NCI-H2081 (cell line): ENCODE measurements at places on chromosomes 2 and 18.

DNA sequence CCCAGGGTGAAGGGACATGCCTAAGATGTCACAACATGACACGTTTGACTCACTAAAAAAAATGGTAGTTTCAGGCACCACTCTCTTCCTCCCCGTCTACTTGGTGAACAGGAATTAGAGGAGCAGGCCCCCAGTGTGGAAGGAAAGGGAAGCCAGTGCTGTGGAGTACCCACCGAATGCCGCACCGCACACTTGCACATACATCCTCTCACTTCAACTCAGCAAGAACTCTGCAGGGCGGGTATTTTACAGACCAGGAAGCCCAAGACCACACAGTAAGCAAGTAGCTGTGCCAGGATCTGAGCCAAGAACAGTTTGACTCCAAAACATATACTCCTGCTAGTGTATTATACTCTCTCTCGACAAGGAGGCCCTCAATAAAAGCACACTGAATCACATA is 69.8 kb downstream of the BCL2 start:
- DNase-seq: peak; percentile 10

GRCh38 chr2:230873661-230874401 is 9.1 kb downstream of the ITM2C start:
- no peak for DNase-seq

DNA sequence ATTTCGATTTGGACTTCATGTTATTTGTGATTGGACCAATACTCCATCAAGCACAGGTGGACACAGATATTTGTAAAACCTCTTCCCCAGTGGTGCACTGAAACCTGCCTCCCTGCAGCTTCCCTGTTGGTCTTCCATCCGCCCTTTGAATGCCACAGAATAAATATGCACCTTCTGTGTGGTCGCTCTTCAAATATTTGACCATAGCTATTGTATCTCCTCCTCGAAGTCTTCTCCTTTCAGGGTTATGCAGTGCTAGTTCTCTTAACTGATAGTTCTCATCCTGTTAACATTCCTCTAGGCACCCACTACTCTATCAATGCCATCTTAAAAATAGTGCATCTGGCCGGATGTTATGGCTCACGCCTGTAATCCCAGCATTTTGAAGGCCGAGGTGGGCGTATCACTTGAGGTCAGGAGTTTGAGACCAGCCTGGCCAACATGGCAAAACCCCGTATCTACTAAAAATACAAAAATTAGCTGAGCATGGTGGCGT is 12.5 kb downstream of the SPATS2L start:
- DNase-seq: no peak

- DNase-seq: no peak
Measured at GRCh38 chr2:215374642-215375466, 61.0 kb downstream of the FN1 start.

- DNase-seq: no peak
Measured at GRCh38 chr2:10704034-10704594, 14.3 kb upstream of the NOL10 start.

DNA sequence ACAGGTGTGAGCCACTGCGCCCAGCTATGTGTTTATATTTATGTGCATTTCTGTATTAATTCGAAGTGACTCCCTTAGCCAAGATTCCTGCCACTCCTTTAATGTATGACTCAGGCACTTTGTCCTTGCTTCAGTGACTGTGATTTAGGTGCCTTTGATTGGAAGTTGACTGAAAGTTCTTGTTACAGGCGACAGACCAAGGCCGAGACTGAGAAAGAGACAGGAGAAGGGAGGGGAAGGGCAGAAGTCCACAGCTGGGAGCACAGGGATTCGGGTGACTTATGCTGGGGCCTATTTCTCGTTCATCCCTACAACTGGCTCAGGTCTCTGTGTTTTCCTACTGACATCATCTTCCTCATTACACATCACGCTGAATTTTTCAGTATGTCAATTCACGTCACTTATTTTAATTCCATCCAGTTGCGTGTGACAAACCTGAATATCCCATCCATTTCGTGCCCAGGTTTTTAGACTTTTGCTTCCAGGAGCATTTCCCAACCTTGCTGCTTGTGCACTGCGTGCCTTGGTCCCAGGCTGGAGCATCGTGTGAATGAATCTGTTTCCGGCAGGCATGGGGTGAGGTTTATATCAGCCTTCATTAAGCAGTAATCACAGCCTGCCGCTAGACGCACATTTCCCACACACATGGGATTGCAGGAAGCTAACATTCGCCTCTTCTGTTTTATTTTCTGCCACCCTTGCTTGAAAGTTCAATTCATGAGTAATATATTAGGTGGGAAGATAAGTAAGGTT is 42.4 kb downstream of the TMEM18 start:
- DNase-seq: no peak

DNA sequence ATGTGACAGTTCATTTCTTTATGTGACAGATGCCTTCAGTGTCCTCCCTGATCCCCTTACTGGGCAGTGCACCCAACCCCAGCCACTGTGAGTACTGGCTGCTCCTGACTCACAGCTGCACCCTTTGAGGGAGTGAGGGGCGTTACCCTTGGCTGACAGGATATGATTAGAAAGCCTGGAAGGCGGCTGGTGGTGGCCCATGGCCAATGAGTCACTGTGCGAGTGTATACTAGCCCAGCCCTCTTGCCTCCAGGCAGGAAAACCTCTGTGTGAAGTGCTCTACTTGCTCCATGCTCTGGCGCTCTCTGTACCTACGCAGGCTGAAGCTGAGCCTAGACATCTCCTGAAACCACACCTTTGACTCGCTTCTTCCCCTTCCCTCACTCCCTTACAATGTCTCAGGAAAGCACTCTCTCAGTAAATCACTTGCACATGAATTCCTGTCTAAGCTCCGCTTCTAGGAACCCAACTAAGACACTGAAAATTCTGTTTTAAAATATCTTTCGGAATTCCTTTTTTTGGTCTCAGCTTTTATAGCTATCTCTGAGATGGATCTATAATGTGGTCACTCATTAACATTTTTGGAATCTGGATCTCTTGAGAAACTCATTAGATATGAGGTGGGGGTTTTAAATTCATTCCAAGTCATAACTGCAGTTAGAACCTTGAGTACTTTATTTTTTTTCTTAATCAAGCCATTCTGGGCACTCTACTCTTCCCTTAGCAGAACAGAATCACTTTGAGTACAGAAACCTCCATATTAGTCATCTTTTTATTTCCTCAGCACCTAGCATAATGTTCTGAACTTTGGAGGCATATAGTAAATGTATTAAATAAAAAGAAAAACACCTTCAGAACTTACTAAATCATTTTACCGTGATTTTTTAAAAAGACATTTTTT is 25.3 kb upstream of the STAM2 start:
- DNase-seq: peak; percentile 75

GRCh38 chr18:47490882-47491281 is 239.4 kb upstream of the SKOR2 start:
- DNase-seq: no peak

DNA sequence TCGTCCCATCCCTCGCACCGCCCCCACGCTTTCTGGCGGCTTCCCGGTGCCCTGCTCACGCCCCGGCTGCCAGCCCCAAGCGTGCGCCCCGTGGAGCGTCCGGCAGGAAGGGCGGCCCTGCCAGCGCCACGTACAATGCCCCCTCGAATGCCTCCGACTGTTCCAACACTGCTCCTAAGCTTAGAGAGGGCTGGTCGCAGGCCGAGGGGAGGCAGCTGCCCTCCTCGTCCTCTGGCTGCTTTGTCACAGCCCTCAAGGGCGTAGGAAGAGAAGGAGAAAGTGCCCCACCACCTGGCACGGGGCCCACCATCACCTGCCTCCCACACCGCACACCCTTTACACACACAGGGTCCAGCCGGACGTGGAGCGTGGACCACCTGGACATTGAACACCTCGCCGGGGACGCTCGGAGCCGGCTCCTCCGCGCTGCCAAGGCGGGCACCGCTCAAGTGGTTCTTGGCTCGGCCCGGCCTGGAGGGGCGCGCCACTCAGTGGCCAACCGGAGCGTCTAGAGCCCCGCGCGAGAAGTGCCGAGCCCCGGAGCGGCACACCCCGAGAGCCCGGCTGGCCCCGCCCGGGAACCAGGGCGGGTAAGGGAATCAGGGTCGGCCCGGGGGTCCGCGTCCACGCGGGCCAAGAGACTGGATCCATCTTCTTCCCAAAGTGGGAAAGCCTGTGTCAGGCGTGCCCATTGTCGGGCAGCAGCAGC is 830 bp downstream of the DNER start:
- DNase-seq: peak; percentile 61

GRCh38 chr2:182078988-182079602 is 93.4 kb downstream of the PPP1R1C start:
- DNase-seq: no peak

GRCh38 chr2:53366543-53366942 is 401.1 kb upstream of the CHAC2 start:
- peak; percentile 79 for DNase-seq

- peak; percentile 66 for DNase-seq
Measured at GRCh38 chr2:201618744-201619662, 24.3 kb downstream of the TMEM237 start.

GRCh38 chr2:101704816-101705578 is 7.5 kb downstream of the MAP4K4 start:
- no peak for DNase-seq

DNA sequence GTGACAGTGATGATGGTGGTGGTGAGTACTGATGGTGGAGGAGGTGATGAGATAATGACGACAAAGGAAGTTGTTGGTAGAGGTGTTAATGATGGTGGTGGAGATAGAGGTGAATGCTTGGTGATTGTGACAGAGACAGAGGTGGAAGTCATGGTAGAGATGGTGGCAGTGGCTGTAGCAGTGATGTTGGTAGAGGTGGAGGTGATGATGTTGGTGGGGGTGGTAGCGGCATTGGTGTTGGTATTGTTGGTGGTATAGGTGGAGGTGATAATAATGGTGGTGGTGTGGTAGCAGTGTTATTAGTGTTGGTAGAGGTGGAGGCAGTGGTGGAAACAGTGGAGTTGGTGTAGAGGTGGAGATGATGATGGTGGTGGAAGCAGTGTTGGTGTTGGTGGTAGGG is 36.4 kb downstream of the LYPD1 start:
- no peak for DNase-seq

DNA sequence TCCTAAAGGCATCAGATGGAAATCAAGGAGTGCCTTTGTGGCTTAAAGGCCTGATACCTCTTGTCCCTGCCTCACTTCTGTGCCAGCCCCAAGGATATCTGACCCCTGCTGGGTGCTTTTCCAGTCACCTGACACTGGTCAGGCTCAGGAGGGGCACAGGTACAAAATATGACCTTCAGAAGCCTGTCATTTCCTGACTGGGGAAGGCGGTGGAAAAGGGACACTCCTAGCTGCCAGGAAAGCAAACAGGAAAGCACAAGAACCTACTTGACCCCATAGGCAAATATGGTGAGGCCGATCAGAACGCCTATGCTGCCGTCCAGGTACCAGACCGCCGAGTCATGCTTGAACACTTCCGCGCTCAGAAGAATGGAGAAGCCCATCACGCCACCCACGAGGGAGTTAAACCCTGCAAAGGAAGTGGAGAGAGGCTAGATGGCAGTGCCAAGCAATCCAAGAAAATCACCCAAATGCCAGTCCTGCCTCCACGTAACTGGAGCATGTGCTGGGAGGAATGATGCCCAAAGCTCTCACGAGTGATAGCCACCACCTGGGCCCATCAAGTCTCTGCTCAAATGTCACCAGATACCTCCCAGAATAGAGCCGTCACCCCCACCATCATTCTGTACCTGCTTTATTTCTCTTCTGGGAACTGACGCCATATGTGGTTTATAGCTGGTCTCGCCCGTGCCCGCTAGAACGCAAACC is 204.0 kb downstream of the MGAT5 start:
- no peak for DNase-seq

DNA sequence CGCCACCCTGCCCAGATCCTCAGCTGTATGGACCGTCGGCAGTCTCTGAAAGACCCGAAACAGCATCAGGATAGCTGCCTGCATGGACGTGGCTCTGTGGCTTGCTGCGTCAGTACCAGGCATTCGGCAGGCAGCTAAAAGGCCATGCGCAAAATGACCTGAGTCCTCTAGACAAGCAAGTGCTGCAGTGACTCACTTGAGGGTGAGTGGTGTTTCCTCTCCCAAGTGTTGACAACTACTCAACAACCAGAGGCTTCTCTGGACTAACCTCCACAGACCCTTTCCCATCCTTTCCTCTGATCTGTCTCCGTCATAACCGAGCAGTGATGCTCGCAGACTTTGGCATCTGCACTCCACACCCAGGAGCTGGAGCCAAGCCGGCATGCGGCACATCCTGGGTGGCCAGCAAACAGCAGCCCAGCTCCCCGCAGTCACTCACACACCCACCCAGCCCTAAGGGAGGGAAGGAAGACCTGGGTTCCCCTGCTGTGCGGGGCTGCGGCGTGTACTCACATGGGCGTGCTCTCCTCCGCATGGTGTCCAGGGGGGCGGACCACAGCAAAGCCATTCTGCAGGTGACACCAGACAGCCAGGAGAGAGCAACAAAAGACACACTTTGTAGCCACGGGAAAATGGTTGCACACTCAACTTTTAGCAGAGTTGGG is 239.3 kb downstream of the TWIST2 start:
- no peak for DNase-seq

DNA sequence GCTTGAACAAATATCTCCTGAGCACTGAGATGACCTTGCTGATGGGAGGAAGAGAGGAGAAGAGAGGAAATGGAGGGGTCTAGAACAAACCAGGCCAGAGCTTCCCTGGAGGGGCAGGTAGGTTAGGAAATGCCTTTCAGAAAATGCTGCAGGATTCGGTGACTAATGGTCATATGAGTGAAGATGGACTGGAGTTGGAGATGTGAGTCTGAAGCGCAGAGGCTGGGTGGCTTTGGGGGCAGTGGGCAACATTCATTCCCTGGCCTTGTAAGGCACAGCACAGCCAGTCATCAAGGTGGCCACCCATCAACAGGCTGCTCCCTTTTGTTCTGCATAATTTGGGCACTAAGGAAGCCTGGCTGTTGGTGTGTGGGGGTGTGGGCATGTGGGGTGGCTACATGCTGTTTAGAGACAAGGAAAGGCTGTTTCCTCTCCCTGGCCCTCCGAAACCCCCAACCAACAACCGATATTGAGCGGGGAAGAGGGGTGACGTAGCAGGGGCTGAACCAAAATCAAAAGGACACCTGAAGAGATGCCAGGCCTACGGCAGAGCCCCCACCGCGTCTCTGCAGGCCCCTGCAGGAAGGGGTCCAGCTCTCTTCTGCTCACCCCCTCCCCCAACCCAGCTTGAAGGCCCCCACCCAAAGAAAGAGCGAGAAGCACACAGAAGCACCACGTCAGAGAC is 1.5 kb downstream of the SLC30A3 start:
- no peak for DNase-seq

GRCh38 chr18:77108001-77108692 is 24.4 kb downstream of the MBP start:
- DNase-seq: no peak

DNA sequence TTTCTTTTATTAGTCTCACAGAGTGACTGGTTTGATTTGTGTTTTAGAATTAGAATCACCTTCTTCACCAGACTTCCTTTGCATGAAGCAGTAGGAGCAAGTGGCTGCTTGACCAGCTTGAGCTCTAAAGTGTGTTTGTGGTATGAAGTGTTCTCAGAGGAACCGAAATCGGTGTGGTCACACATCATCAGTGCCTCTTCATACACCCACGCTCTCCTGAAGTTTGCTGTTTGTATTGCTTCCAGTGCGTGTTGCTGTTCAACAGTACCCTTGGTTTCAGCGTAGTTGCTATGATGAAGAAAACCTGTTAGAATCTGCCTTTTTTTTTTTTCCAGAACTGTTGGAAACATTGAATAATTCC is 77.9 kb downstream of the LIMS1 start:
- no peak for DNase-seq
